Stimulated activated CD8-positive, alpha-beta memory T cell treated with anti-CD3 and anti-CD28 coated beads, Interleukin-7, amount 100 ng/mL, for 1 hour (primary cell): ENCODE measurements at places on chromosomes 12 and 14.

DNA sequence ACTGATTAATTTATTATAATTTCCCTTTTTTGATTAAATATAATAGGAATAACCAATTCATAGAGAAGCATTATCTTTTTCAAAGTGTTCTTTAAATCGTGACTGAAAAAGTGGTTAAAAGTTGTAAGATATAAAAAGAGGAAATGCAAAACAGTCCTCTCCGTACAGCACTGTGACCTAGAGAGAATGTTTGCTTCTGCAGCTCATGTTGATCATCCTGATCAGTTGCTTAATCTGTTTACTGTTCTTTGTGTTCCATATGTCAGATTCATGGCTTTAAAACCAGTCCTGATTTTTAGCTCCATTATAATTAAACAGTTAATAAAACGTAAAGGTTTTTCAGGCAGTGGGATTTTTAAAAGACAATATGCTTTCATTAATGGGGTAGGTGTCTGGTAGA is 4.7 kb downstream of the TTC8 start:
- DNase-seq: no peak

DNA sequence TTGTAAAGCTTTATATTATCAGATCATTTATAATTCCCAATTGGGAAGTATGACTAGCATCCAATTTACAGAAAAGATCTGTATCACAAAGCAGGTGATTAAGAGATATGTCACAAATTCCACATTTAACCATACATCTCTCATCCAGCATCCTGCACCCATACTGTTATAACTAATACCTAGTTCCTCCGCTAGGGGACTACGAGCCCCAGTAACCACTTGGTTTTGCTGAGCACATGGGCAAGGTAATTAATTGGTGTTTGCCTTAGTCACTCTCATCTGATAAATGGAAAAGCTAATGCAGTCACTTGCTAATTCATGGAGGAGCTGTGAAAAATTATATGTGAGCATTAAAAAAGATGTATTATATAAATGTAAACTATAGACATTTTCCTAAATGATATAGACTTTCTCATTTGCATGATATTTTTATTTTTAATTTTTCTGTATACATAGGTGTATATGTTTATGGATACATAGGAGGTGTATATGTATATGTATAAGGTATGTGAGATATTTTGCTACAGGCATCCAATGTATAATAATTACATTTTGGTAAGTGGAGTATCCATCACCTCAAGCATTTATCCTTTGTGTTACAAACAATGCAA is 1031.8 kb downstream of the GALC start:
- DNase-seq: no peak

GRCh38 chr12:1350055-1350933 is 244.1 kb downstream of the FBXL14 start:
- no peak for DNase-seq

- no peak for DNase-seq
These were observed 48.6 kb downstream of the SH2B3 start for GRCh38 chr12:111454311-111454710.

DNA sequence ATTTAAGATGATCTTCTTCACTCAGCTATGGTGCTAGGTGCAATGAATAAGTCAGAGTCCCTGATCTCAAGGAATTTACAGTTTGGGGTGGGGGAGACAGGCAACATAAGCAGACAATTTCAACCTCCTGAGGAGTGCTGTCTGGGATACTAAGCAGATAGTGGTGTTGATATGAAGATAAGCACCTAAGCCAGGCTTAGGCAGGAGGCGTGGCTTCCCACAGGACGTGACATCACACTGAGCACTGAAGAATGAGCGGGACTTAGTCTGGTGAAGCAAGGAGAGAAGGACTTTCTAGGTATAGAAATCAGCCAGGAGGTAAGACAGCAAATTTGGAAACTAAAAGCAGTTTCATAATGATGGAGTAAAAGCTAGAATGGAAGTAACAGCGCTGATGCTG is 6.8 kb downstream of the PRPH start:
- DNase-seq: no peak

- no peak for DNase-seq
These were observed 215.8 kb upstream of the DIO2 start for GRCh38 chr14:80427101-80427500.

- DNase-seq: no peak
These were observed 10.8 kb upstream of the GTF2A1 start for GRCh38 chr14:81231540-81231939.

DNA sequence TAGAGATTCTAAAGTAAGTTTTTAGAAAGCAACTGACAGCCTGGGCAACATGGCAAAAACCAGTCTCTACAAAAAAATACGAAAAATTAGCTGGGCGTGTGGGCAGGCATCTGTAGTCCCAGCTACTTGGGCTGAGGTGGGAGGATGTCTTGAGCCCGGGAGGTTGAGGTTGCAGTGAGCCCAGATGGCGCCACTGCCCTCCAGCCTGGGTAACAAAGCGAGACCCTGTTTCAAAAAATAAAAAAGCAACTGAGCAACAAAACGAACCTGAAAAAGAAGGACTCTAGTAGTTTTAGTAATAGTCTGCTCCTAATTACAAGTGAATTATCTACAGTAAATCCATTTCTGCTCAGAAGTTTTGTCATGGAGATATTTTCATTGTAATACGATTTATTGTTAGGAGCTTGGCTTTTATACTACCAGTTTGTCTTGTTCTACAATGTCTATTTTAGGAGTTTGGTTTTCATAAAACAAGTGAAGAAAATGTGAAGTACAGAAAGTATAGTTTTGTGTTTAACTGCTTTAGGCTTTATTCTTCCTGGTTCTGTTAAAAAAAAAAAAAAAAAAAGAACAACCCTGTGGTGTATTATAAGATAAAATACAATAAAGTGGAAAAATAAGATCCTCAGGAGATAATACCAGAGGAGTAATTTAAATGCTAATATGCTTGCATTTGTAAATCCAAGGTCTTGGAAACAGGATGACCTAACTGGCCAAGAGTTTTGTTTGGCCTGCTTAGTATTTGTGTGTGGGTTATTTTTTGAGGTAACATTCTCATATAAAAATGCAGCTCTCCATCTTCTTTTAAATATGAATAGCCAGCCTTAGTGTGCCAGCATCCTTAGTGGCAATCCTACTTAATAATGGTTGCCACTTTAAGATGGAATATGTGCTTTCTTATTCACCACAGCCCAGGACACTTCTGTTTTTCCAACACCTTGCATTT is 2.8 kb downstream of the TMX1 start:
- no peak for DNase-seq

- no peak for DNase-seq
These were observed 223.3 kb downstream of the EGLN3 start for GRCh38 chr14:33727606-33728005.

- DNase-seq: no peak
These were observed 27.4 kb upstream of the DIP2B start for GRCh38 chr12:50477241-50477832.

DNA sequence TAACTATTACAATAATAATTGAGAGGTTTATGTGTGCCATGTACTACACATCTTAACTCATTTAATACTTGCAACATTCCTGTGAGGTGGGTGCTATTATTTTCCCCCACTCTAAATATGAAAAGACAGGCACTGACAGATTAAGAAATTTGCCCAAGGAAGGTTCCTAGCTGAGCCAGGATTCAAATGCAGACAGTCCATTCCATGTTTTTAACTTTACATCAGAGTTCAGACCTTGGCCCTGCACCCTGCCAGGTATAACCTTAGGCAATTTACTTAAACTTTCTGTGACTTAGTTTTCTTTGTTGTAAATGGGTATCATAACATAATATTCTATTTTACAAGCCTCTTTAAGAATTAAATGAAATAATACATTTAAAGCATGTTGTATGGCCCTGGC is 26.6 kb downstream of the RDH12 start:
- no peak for DNase-seq

GRCh38 chr14:43647302-43647701 is 859.8 kb downstream of the FSCB start:
- DNase-seq: no peak

DNA sequence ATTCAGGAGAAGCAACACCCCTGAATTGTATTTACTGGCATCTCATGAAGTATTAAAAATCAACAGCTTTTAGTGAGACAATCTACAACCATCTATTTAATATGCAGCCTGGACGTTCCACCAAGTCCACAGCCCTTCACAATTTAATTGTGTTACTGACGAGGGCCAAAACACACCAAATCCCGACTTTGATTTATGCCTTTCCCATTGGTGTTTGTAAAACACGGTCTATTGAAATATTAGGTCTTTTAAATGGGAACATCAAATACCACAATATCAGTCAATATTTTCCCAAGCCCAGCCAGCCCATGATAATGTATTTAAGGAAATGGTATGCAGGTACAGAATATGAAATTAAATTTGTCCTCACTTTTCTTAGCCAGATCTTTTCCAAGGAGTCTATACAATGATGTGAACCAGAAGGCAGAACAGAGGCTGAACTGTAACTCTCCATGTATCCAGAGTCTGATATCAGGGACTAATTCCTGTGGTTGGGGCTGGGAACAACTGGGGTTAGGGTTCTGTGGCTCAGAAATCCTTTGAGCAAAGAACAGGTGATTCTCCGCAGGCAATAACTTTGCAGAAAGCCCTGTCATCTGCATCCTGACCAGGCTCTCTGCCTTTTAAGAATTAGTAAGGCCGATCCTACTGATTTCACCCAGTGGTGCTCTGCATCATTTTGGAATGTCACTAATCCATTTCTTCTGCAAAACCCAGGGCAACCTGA is 179.3 kb upstream of the GZMB start:
- no peak for DNase-seq

GRCh38 chr12:104006929-104007328 is 41.3 kb downstream of the TDG start:
- no peak for DNase-seq

GRCh38 chr14:53894456-53894855 is 62.2 kb downstream of the BMP4 start:
- no peak for DNase-seq

- DNase-seq: no peak
These were observed 67.2 kb downstream of the CCDC88C start for GRCh38 chr14:91350483-91350812.

GRCh38 chr14:85534458-85535293 is 4.7 kb downstream of the FLRT2 start:
- no peak for DNase-seq

GRCh38 chr12:123384318-123384993 is 524 bp downstream of the KMT5A start:
- DNase-seq: no peak

DNA sequence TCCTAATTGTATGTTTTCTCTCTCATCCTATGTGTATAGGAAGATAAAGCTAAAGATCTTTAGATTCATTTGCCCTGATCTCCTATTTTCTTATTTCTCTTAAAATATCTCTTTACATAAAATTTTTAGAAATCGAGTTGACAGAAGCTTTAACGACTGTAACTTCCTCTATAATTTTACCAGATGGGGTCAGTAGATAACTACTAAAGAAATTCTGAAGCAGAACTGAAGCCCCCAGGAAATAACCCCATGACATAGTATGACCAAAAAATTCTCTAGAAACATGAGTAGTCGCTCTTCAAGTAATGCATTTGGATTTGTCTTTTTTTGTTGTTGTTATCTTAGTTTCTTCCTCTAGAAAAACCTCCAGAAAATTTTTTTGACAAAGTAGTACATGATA is 288.0 kb downstream of the ERC1 start:
- no peak for DNase-seq

DNA sequence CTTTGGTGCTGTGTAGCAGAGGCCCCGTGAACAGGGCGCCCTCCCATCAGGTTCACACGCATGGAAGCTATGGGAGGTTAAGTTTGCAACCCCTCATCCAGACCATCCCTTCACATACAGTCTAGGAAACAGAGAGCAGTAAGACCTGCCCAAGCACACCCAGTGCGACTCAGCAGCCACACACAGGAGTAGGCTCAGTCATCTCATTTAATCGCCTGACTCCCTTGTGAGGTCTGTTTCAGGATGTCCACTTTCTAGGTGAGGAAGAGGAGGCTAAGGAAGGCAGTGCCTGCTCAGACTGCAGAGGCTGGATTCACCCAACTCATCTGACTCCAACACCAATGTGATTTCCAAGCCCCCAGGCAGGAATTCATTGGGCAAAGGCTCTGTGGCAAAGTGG is 11.9 kb downstream of the BDKRB1 start:
- DNase-seq: no peak

- DNase-seq: peak; percentile 50
These were observed at the start of gene BATF for GRCh38 chr14:75522224-75522982. BATF (plus strand) TSS chr14:75522469; CDS start chr14:75522683, 214 bp downstream.

- DNase-seq: no peak
These were observed 172.1 kb downstream of the TSPAN9 start for GRCh38 chr12:3249081-3249800.

- DNase-seq: no peak
These were observed at the start of gene FZD10 for GRCh38 chr12:130162267-130162666. FZD10 (plus strand) TSS chr12:130162464; CDS start chr12:130162943, 479 bp downstream.

DNA sequence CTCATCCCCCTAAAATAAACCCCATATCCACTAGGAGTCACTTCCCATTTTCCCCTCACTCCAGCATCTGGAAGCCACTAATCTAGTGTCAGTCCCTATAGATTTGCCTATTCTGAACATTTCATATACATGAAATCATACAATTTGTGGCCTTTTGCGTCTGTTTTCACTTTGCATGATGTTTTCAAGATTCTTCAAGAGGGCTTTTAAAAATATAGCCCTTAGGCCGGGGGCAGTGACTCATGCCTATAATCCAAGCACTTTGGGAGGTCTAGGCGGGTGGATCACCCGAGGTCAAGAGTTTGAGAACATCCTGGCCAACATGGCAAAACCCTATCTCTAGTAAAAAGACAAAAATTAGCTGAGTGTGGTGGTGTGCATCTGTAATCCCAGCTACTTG is 104.7 kb downstream of the VEZT start:
- no peak for DNase-seq

DNA sequence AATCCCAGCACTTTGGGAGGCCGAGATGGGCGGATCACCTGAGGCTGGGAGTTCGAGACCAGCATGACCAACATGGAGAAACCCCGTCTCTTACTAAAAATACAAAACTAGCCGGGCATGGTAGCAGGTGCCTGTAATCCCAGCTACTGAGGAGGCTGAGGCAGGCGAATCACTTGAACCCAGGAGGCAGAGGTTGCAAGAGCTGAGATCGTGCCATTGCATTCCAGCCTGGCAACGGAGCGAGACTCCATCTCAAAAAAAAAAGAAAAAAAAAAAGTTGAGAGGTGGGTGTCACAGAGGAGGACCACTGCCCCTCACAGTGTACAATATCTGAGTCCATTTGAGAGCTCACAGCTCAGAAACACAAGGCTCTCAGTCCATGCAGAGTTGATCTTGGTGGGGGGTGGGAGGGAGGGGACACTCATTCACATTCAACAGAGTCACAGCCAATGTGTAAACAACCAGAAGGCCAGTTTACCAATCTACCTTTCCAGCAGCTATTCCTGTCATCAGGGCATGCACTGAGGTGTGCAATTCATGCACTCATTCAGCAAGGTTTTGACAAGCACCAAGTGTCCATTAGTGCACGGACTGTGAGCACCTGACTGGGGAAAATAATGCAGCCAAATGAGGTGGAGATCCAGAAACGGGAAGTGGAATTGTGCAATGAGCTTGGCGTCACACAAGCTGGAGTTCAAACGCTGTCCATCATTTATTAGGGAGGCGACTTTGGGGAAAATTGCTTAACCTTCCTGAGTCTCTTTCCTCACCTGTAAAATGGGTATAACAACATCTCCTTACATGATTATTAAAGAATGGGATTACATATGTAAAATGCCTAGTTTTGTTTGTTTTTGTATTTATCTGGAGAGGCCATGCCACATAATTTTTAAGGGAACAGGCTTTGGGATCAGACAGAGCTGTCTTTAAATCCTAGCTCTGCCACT is 4.4 kb upstream of the EIF5 start:
- DNase-seq: no peak

- DNase-seq: no peak
These were observed 233.6 kb downstream of the C12orf50 start for GRCh38 chr12:87795555-87795954.
